Left lung (tissue), 14 donors: ENCODE measurements at places on chromosomes 13 and 19. TPM values are rescaled to one million over a fixed set of nuclear protein-coding genes. Genes with fewer than 3 reads are reported as not detected.

Gene ZNF471
- 7.2 TPM for total RNA-seq

Gene MRPL4
- 37.2 TPM for total RNA-seq

Gene ZMYM2
- 67.8 TPM for total RNA-seq

Gene THSD8
- 9.0 TPM for total RNA-seq

Gene ABCC4
- 26.2 TPM for total RNA-seq

Gene C2CD4C
- total RNA-seq, result 2.4 TPM

Gene CEACAM7
- 0.18 TPM for total RNA-seq

Gene CCDC8
- total RNA-seq, result 11.8 TPM

Gene GRK1
- not detected for total RNA-seq

Gene KRI1
- 18.6 TPM for total RNA-seq

Gene LRRC63
- 0.65 TPM for total RNA-seq

Gene APOC4
- total RNA-seq, result not detected

Gene ZIC2
- not detected for total RNA-seq

Gene HRC
- 0.26 TPM for total RNA-seq

Gene KLK15
- not detected for total RNA-seq

Gene TMED1
- total RNA-seq, result 27.0 TPM

Gene KCNJ14
- total RNA-seq, result 0.61 TPM

Gene KLK3
- not detected for total RNA-seq

Gene ATP11A
- total RNA-seq, result 271 TPM

Gene SPTBN4
- total RNA-seq, result 1.3 TPM

Gene GNG8
- total RNA-seq, result not detected

Gene LIPE
- total RNA-seq, result 5.9 TPM
